ENCODE measurements at places on chromosomes 6 and 20.

- no peak for DNase-seq
These were observed 38.0 kb upstream of the FAM50B start for GRCh38 chr6:3811191-3811590.

DNA sequence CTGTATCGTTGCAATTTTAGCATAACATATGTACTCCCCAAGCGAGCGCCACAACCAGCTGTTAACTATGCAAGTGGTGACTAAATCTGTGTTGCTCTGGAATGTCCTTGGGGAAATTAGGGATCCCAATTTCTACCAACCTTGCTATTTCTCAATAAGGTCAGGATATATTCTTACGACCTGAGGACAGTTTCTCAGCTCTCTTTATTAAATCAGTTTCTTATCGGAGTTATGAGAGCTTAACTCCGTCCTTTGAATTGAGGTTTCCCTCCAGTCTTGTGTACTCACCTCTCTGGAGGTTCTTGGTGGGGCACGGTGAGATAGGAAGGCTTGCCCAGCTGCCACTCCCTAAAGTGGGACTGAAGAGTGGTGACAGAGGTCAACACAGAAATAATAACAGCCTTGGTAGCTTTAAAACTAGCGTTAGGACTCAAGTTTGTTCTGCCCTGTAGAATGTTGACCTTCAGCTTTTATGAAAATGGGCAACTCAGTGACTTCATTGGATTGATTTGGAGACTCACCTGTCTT, 694 bp downstream of the MRPS18B start:
- DNase-seq: no peak

DNA sequence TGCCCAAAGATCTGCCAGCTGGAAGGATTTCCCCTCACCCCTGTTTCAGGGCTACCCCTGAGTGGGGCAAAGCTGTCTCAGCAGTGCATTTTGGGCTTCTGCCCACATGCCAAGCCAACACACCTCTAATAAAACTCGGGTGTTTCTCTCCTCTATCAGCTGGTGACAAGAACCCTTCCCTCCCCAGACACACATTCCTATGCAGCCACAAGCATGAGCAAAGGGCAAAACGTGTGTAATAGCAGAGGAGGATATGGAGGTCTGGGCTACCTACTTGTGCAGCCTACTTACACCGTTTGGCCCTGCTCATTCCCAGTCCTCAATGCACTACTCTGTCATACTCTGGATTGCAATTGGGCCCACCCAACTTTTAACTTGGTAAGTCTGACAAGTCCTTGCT, 101.3 kb downstream of the IYD start:
- no peak for DNase-seq

DNA sequence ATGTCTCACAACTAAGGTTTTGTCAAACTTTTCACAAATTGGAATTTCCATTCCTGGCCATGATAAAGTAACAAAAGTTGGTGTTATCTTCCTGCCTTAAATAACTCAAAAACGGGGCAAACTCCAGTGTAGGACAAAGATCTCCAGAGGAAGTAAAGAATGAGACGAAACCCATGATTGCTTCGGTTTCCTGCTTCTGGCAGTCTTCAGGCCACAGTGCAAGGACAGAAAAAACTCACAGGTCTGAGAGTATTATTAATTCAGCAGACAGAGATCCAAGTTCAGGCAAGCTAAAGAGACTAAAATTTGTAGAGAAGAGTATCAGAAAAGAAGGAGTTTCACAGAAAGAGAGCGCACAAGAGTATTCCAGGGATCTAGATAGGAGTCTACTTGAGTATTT, 64.8 kb upstream of the RCAN2 start:
- DNase-seq: no peak

DNA sequence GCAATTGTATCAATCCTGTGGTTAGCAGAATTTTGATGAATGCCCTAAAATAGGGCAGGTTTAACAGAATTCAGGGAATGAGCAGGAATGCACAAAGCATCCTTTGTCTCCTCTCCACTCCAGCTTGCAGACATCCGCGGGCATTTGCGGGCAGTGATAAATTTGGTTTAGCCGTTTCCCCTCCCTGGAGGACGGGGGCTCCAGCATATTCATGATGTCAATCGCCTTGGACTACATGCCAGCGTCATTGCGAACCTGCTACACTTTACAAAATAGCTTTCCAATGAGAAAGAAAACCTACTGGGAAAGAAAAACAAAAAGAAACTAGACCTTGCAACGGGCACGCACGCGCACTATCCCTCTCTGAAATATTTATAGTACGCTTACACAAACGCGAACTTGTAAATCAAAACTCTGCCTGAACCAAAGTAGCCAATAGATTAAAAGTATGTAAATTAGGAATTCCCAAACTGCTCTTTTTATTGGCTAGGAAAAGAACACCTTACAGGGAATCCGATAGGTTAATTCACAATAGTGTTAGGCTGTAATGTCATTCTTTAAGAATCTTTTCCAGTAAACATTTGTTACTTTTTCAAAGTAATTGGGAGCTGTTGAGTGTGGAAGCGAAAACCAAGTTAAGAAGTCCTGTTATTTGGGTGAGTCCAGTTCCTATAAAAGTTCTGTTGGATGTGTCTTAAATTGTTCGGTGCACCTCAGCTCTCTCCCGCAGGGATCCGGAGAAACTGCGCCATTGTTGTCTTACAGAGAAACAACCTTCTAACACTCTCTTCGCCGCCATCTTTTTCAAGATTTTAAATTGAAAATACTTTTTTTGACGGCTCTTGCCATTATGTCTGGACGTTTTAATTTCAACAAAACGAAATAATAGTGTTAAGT, 136.7 kb downstream of the HFE start:
- DNase-seq: peak; percentile 60

GRCh38 chr6:125957845-125958244, 1.3 kb downstream of the HINT3 start:
- no peak for DNase-seq

DNA sequence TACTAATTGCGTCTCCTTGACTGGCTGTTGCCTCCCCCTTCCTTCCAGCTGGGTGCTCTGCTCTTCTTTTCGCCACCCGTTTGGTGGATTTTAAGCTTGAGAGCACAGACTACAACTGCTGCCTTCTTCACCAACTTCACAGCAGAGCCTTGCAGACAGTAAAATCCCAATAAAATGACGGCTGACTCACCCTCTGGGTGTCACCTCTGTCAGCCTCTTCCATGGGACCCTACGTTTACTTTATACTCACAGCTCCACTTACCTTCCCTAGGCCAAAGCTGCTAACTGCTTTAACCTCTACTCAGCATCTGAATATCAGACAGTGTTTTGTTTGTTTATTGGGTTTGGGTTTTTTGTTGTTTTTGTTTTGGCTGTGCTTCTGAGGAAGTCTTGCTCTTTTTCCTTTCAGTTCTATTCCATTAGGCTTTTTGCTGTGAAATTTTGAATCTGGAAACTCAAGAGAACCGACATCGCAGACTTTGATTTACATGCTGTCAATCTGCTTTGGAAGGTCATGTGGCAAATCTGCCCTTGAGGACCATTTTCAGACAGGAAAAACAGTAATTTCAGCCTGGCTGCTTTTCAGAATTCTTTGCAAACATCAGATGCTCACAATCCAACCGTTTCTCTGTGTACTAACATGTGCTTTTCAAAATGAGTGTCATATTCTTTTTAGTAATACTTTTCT, 2.4 kb downstream of the AGPAT4 start:
- no peak for DNase-seq

GRCh38 chr20:3697588-3698305, 14.7 kb downstream of the SIGLEC1 start:
- DNase-seq: no peak

DNA sequence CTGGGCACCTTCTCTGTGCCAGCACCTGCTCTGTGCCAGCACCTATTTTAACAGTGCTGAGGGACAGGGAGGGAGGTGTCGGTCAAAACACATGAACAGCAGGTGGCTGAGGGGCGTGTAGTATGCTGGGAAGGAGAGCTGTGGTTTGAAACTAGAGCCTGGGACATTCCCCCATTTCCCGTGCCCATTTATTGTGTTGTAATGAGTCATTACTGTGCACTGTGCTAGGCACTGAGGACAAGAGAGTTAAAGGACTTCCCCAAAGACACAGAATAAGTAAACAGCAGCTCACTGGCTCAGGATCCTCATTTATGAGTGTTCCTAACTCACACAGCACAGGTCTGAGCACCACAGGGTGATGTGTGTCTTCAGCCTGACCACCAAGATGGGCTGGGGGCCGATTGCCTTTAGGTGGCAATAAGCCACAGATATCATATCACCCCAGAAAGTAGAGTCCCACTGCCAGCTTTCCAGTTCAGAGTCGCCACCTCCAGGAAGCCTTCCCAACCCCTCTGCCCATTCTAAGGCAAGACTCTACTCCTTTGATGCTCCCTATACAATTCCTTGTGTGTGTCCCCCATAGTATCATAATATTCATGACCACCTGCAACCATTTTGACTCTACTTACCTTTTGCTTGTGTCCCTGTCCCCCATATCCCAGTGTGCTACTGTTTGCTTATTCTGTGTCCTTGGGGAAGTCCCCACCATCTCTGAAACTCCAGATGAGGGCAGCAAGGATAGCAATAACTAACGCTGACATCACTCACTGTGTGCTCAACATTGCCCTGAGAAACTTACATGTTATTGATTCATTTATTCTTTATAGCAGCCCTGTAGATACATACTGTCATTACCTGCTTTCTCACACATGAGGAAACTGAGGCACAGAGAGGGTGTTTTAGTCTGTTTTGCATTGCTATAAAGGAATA, 87.3 kb downstream of the TOX2 start:
- DNase-seq: no peak

DNA sequence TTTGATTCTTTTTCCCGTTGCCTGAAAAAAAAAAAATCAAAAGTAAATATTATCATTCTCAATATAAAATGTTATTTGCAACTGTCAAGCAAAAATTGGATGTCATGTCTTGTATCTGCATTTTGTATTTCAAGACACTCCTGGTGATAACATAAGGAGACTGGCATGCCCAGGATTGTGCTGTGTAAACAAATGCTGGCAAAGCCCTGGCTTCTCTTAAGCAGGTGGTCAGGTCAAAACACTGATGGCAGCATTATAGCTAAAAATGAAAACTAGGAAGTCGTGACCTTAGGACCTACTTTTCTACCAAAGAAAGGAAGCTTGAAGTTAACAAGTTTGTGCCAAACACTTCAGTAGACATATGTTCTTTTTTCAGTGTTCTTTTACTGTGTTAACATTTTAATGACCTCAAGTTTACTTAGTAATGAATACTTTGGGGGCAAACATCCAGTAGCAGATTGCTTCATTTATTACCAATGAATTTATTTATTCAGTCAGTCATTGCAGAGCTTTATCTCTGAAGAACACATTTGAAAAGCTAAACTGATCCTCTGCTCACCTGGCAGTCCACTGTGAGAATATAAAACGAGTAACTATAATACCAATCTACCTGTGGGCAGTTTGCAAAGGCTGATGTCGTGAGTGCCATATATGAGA, 243.1 kb upstream of the FLRT3 start:
- no peak for DNase-seq

DNA sequence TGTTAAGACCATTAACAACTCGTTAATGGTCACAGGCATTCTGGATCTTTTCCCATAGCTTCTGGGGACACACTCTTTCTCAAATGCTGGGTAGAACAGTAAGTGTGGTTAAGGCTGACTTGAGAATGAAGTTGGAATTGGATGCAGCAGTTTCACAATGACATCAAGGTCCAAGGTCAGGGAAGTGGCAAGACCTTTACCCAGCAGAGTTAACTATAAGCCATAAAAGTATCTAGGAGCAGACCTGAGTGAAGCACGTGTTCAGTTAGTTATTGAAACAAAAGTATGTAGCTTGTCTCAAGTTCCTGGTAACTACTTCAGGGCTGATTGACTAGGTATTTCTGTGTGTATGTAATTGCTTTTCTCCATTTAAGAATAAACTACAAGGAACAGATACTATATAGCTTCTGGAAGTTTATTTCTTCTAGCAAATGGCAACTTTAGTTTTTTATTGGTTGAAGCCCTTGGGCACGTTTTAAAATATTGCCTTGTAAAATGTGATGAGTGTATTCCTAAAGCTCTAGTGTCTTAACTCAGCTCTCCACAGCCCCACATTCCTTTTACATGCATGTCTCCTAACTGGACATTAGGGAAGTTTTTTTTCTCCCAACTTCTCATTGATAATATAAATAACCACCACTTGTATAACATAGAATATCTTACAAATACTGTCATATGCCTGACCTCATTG, 479.0 kb upstream of the CITED2 start:
- no peak for DNase-seq
